NCI-H2081 (cell line): ENCODE measurements at places on chromosomes 4 and X.
A peak's percentile ranks its signal among the peaks of the same experiment; 100 is the strongest.

DNA sequence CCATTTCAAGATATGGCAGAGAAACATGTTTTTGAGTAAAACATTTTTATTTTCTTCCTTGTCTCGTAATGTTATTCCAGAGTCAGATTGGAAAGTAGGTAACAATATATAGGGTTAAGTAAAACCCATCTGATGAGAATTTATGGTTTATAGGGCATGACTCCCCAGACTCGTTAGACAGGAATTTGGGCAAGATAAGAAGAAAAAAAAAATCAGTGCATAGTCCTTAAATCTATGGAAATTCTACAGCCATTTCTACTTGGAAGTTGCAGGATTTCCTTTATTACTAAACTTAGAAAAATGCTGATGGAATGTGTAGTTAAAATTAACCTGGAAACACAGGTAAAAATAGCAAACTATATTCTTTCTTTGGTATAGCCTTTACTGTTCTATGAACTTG is 366.1 kb upstream of the MAGEB16 start:
- DNase-seq: no peak

GRCh38 chr4:188403272-188403671 is 264.0 kb downstream of the TRIML1 start:
- DNase-seq: no peak

GRCh38 chr4:87749883-87750282 is 49.5 kb upstream of the IBSP start:
- DNase-seq: no peak

- DNase-seq: no peak
Measured at GRCh38 chrX:133789829-133790228, 195.6 kb downstream of the GPC3 start.

- DNase-seq: no peak
Measured at GRCh38 chrX:120001787-120002186, 58.2 kb upstream of the NKAP start.

DNA sequence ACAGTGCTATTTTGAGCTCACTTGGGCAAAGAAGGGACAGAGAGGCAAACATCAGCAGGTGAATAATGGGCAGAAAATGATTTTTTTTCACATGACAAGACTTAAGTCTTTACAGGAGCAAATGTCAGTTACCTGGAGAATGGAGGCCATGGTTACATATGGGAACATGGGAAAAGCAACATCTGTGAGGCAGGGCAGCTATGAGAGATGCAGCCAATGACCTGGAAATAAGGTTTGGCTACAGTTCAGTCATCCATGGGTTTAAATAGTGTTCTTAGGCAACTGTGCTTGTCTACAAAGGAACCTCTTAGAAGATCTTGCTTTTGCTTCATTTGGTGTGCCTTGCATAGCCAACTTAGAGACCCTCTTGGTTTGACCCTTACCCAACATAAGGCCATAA is 490.2 kb upstream of the LCORL start:
- DNase-seq: no peak

GRCh38 chr4:8155660-8156421 is 2.8 kb downstream of the ABLIM2 start:
- no peak for DNase-seq

DNA sequence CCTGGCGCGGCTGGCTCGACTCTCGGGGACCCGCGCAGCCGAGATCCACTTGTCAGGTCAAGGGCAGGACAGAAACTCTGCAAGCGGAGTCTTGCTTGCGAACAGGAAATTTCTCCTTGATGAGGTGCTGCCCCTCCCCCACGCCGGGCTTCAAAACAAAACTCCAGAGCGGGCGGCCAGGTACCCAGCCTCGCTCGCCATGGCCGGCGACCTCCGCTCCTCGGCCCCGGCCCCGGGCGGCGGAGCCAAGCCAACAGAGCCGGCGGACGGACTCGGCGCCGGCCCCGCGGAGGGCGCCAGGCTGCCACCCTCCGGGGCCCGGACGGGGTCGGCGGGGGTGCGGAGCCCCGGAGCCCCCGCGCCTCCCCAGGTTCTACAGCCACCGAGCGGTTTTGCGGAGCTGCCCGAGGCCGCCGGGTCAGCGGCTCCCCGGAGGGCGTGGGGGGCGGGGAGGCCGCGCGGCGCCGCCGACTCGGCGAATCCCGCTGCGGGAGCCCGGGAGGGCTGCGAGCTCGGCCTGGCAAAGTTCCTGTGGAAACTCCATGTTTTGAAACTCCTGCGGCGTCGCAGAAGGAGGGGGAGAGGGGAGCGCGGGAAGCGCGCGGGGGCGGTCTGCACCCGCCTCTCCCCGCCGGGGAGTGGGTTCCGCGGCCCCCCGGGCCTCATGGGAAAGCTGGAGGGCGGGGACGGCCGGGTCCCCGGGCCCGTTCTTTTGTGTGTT is 11.7 kb upstream of the BCOR start:
- DNase-seq: peak; percentile 76

DNA sequence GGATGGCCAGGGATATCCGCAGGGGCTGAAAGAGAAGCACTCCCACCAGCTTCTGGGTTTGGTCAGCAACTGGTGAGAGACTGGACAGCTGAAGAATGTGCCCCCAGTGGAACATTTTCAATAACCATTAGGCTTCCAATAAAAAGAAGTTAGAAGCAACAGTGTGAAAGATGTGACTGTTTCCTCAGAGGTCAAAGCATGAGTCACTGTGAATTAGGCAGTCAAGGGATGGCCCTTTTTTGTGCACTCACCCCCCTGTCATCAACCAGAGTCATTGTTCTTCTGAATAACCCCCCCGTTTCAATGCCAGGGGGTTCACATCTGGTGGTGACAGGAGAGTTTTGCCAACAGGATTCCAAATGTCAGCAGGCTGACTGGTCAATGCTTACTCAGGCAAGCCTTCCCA is 74.6 kb upstream of the SH3RF1 start:
- DNase-seq: peak; percentile 8

DNA sequence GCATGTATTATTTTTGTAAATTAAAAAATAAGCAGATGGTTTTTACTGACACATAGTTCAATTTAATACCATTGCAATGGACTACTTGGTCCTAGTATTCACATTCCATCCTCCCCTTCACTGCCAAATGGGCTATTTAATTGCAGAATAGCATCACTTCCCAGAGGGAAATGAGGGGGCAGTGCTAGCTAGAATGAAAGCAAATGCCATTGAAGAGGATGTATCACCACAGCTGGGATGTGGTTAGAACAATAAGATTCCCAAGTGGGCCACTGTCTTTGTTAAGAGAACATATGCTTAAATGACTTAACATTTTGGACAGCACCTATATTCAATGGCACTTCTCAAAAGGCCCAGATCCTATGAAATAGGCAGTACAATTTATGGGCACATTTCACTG is 224.7 kb downstream of the RBMX2 start:
- no peak for DNase-seq

DNA sequence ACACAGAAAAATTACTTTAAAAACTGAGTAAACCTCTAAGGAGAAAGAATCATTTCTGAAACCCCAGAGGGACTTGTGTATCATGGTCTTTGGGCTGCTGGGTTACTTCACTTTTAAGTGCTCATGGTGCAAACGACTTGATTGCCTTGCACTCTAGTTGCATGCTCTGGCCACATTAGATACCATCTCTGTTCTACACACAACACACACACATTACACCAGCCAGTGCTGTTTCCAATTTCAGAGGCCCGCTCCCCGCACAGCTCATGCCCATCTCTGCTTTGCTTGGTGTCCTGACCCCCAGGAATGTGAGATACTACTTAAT is 2.1 kb downstream of the PPP3CA start:
- DNase-seq: no peak

- DNase-seq: no peak
Measured at GRCh38 chr4:38491854-38492478, 172.0 kb upstream of the KLF3 start.

DNA sequence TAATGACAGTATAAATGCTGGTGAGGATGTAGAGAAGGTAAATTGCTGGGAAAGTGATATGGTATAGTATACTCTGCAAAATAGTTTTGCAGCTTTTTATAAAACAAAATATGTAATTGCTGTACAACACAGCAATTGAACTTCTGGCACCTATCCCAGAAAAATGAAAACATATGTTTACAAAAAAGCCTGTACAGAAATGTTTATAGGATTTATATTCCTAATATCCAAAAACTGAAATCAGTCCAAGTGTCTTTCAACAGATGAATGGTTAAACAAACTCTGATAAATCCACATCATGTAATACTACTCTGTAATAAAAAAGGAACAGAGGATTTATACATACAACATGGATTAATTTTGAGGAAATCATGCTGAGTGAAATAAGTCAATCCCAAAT is 198.4 kb upstream of the ACTRT1 start:
- no peak for DNase-seq

DNA sequence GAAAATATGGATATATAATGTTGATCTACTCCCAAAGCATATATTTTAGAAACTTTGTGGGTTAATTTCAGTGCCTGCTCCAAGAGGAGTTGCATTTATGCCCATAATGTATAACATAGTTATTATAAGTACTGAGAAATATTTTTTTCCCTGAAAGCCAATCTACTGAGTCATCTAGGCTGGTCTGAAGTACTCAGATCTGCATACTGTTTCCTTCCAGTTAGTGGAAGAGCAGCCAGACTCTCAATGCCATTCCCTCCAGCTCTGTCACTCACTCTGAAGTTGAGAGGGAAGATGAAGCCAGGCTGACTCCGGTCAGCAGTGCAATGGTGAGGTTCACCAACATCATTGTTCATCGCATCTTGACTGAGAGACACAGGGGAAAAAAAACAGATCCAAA is 505.1 kb downstream of the PPARGC1A start:
- DNase-seq: no peak

GRCh38 chrX:39728025-39728424 is 369.7 kb downstream of the BCOR start:
- DNase-seq: no peak

- DNase-seq: no peak
Measured at GRCh38 chrX:22015139-22015750, 16.9 kb upstream of the PHEX start.

DNA sequence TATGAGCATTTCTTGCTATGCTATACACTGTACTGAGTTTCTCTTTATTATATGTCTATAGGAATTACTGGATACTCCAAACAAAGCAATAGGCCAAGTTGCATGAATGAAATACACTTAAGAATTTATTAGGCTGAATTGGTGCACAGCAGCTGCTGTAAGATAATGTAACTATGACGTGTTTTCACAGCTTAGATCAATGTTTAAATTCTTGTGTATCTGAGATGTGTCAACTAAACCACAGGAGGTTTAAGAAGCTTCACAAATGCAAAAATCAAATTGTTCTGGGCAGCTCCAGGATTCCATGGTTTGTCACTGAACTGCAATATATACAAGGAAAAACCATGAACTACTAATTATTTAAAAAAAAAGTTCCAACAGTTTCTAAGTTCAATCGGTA is 156.7 kb downstream of the MAPK10 start:
- no peak for DNase-seq

GRCh38 chr4:7298619-7299009 is 106.3 kb downstream of the SORCS2 start:
- DNase-seq: no peak

DNA sequence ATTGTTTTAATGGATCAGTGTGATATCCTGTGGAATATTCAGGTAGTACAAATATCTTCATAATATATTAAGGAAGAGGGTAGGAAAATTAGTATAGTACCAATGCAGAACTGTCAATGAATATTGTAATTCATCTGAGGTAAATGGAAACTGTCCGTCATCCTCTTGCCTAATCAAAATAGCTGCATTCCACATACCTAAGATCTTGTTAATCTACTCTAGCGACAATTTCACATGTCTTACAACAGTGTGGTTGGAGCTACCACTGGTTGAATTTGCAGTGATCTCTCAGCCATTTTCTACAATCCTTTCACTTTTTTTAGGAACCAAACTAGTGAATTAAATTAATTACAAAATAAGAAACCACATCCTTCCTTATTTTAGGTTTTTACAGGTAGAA is 117.5 kb downstream of the PCDH18 start:
- DNase-seq: no peak

DNA sequence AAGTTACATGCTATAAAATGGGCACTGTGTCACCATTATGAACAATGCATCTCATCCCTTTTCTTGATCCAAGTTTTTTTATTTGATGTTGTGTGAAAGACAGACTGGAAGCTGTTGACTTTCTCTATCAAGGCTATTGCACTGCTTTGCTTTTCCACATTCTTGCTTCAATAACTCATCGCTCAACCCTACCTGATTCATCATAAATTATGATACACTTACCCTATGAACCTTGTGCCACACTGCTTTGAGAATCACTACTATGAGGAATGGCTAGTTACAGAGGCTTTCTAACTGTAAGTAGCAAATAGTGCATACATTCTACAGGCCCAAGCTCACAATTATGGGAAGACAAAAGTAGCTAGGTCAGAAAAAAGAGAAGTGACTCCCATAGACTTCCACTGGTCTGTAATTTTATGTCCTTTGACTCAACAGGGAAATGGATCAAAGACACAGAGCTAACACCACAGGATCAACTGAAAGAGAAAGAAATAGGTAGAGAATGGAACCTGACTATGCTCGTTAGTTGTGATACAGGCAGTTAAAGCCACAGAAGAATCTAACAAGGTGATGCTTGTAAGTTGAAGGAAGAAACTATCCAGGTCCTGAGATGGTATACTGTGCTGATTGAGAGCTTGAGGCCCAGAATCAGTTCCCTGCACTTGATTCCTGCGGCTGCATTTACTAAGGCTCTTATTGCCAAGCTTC is 163.5 kb downstream of the PPP3CA start:
- no peak for DNase-seq

DNA sequence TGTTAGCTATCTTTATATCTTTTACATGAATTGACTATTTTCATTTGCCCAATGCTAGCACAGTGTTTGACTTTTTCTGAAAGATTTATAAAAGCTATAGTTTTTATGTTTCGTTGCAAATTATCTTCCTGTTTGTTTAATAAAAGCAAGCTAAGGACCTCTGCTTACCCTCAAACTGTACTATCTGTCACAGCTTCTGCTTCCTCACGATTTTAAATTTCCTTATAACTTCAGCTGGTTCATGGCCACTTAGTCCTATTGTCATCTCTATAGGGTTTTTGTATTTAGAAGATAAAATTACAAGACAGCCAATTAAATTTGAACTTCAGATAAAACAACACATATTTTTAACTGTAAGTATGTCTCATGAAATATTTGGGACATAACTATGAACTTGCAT is 494.0 kb downstream of the PDGFC start:
- no peak for DNase-seq

GRCh38 chrX:120244395-120244734 is 6.2 kb upstream of the ZBTB33 start:
- DNase-seq: no peak

DNA sequence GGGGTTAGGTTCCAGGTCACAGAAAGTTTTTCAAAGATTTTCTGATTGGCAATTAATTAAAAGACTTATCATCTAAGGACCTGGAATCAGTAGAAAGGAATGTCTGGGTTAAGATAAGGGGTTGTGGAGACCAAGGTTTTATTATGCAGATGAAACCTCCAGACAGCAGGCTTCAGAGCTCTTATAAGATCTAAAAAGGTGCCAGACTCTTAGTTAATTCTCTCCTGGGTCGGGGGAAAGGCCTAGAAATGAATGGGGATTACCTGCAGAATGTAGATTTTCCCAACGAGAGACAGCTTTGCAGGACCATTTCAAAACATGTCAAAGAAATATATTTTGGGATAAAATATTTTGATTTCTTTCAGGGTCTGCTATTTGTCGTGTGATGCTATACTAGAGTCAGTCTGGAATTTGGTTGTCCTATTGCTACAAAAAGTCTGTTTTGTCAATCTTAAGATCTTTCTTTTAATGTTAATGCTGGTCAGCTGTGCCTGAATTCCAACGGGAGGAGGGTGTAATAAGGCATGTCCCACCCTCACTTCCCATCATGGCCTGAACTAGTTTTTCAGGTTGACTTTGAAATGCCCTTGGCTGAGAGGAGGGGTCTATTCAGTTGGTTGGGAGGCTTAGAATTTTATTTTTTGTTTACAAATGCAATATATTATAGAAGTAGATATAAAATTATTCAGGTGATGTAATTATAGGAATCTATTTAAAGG is 15.8 kb downstream of the EGF start:
- no peak for DNase-seq
